ENCODE measurements at places on chromosomes 12 and 14.

DNA sequence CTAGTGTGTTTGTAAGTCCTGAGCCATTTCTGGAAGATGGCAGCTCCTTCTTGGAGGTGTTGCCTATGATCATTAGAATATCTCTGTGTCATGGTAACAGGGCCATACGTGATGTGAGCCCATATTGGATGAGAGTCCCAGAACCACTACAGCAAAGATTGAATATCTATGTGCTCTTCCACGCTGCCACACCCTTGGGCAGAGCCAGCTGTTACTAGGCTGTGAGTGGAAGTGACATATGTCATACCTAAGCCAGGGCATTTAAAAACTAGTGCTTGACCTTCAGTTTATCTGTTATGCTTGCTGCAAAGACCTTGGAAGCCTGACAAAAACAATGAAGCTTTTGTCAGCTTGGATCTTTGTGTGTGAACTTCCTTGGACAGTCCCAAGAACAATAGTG is 495.1 kb upstream of the CCDC196 start:
- no peak for DNase-seq

GRCh38 chr14:62897771-62898170 is 147.5 kb downstream of the KCNH5 start:
- DNase-seq, result no peak

DNA sequence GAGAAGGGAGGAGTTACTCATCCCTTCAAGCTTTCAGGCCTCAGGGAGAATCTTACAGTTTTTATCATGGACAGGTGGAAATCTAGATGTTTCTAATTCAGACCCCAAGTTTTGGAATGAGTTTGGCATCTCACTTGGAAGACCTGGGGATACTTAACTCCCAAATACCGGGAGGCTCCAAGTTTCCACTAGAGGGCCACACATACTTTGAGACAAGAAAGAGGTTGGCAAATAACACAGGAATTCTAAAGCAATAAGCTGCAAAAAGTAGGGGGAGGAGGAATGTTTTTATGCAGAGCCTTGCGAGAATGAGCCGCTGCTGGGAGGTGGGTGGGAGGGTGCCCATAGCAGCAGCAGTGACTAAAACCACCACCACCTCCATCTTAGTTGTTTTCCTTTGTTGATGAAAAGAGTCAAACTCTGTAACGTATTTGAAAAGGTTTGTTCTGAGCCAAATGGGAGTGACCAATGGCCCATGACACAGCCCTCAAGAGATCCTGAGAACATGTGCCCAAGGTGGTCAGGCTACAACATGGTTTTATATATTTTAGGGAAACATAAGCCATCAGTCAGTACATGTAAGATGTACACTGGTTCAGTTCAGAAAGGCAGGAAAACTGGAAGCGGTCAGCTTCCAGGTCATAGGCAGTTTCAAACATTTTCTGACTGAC is 34.2 kb upstream of the RNASE1 start:
- no peak for DNase-seq

DNA sequence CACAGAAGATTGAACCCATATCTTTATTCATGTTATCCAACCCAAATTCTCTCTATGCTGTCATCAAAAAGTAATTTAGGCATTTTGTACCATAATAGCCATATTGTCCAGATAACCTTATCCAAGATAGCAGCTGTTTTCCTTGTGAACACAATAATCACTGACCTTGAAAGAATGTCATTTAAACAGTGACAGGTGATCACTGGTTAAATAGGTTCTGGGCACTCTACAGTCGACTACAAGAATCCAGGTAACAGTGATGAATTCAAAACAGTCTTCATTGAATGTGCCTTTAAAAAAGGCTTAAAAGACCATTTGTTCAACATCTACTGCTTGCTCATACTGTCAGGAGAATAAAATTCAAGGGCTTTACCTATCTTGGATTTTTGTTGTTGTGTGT is 4.6 kb upstream of the SPX start:
- DNase-seq, result no peak

GRCh38 chr14:97441740-97442362 is 644.7 kb downstream of the VRK1 start:
- no peak for DNase-seq

DNA sequence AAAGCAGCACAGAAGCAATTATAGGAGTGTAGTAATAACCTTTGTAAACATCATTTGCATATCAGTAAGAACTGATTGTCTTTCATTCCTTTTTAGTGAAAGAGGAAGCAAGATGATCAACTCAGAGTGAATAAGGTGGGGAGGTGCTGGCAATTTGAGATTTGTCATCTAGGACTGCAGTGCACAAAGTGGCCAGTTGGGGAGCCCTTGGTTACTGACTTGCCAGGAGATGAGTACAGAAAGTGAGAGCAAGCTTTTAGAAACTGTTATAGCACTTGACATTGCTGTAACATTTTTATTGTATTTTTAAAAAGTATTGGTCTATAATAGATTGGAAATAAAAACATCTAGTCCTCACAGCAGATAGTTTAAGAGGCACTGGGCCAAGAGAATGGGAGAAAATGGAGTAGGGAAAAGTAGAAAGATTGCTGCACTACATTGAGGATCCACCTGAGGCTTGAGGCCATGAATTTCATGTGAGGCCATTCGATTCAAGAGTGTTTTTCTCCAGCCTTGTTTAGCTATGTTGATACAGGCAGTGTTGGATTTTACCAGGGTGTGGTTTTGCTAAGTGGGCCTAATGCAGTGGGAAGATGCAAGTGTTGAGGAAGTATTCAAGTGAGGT is 98.2 kb downstream of the SNAPC1 start:
- peak; percentile 25 for DNase-seq

DNA sequence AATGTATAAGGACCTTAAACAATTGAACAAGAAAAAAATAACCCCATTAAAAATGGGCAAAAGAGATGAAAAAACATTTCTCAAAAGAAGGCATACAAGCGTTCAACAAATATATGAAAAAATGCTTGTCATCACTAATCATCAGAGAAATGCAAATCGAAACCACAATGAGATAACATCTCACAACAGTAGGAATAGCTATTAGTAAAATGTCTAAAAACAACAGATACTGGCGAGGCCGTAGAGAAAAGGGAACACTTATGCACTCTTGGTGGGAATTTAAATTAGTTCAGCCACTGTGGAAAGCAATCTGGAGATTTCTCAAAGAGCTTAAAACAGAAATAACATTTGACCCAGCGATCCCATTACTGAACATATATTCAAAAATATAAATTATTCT is 769.8 kb upstream of the MGAT4C start:
- DNase-seq, result no peak

DNA sequence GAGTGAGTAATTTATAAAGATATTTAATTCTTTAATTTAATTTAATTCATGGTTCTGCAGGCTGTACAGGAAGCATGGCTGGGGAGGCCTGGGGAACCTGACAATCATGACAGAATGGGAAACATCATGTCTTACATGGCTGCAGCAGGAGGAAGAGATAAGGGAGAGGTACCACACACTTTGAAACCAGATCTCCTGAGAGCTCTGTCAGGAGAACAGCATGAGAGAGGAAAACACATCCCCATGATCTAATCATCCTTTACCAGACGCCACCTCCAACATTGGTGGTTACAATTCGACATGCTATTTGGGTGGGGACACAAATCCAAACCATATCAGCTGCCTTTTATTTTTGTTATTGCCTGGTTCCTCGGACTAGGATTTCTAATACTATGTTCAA is 928.6 kb downstream of the TMEM121 start:
- DNase-seq, result no peak

DNA sequence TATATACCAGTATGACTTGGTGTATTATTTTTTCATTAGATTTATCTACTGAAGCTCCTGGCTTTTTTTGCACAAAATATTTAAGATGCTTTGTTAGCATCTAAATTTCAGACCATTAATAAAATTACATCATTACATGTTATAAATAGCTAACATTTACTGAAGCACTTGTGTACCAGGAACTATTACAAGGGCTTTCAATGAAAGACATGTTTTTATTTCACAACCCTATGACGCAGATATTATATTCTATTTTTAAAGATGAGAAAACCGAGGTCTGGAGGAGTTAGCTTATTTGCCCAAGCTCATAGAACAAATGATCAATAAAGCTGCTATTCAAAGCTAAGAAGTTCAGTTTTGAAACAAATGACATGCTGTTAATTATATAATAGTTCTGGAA is 420.4 kb upstream of the DCN start:
- no peak for DNase-seq

GRCh38 chr14:102222009-102222575 is 82.4 kb downstream of the WDR20 start:
- no peak for DNase-seq

DNA sequence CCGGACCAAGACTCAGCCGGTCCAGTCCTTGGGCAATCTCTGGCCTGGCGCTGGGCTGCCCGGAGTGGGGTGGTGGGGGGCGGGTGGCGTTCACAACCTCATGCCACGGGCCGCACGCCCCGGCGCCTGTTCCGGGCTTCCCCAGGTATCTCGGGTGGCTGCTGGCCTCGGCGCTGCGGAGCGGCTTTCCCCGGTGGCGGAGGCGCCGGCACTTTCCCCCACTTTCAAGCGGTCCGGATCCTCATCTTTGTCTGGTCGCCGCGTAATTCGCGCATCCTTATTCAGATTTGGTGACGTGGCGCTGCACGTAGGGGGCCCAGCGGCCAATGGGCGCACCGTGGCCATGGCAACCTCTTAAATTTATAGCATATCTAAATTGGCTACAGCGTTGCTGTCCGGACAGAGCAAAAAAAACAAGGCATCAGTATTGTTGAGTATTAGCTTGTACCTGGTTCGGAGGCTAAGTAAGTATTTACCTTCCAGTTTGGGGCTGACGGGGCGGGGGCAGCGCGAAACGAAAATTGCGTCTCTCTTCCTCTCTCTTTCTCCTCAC is at the start of gene LHX5:
TSS of gene LHX5 (minus strand) at position 253 of the 553 bp plus-strand sequence. CDS start 373 bp downstream, outside the sequence.
- no peak for DNase-seq

- no peak for DNase-seq
These were observed 25.0 kb upstream of the C12orf42 start for GRCh38 chr12:103520686-103521215.

- no peak for DNase-seq
These were observed 175.8 kb upstream of the NPAS3 start for GRCh38 chr14:32762886-32763285.

DNA sequence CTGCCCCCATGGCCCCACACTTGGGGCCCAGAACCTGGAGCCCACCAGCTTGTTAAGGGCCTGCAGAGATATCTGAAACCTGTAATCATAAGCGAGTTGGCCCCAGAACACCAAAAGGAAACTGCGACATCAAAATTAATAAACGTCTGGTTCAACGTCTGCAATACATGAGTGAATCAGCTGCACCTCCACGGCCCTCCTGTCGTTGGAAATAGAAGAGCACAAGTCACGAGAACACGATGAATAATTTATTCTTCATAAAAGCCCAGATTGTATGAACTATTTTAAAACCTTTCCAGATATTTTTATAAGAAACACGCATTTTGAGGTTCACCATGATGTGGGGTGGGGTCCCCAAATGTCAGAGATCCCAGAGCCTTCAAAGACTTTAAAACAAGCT is 9.7 kb upstream of the CMKLR1 start:
- no peak for DNase-seq

DNA sequence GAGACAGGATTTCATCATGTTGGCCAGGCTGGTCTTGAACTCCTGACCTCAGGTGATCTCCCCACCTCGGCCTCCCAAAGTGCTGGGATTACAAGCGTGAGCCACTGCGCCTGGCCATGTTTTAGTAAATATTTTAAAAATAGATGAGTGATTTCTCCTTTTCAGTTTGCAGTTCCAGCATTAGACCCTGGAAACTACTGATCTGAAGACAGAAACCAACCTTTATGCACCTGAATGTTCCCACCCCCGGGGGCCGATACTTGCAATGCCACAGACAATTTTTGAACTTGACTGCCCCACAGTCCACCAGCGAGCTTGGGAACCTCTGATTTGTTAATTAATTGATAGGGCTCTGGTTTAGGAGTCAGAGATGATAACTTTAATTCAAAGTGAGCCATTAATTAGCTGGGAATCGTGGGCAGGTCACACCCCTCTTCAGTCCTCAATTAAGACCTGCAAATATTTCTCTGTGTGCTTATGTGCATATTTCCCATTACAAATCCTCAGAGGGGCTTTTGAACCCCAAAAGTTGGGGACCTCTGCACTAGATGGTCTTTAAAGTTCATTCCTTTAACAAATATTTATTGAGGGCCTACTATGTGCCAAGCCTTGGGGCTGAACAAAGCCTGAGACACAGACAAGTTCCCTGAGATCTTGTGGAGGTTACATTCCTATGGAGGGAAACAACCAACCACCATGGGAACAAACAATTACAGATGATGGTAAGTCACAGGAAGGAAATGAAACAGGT is 4.1 kb upstream of the TMEM120B start:
- DNase-seq, result no peak

DNA sequence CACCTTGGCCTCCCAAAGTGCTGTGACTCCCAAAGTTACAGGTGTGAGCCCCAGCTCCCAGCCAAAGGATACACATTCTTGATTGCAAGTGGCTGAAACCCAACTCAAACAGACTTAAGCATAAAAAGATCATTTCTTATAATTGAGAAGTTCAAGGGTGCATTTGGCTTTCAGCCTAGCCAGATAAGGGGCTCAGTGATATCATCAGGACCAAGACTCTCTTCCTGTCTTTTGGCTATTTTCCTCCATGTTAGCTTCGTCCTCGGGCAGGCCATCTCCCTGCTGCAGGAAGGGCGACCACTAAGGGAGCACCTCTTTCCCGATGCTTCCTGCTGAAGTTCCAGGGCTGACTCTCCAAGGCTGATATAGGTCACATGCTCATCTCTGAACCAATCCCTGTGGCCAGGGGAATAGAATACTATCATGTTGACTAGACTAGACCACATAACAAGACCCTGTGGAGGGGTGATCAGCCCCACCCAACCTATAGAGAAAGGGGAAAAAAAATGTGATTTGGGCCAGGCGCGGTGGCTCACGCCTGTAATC is 9.8 kb upstream of the KRT8 start:
- no peak for DNase-seq

DNA sequence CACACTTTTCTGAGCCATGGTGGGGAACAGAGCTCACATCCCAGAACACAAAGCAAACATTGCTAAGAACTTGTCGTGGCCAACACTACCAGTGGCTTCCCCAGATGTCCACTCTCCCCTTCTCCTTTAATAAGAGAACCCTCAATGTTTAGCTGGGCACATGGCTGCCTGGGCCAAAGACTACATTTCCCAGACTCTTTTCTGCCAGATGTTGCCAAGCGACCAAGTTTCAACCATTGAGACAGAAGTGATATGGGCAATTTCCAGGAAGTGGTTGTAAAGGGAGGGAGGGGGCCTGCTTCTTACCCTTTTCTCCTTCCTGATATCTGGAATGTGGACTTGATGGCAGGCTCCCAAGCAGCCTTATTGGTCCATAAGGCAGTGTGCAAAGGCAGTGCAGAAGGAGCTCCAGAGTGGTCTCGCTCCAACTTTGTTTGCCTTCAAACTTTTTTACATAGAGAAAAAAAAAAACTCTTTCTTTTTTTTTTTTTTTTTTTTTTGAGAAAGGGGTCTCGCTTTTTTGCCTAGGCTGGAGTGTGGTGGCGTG is 24.9 kb upstream of the JDP2 start:
- DNase-seq, result no peak

DNA sequence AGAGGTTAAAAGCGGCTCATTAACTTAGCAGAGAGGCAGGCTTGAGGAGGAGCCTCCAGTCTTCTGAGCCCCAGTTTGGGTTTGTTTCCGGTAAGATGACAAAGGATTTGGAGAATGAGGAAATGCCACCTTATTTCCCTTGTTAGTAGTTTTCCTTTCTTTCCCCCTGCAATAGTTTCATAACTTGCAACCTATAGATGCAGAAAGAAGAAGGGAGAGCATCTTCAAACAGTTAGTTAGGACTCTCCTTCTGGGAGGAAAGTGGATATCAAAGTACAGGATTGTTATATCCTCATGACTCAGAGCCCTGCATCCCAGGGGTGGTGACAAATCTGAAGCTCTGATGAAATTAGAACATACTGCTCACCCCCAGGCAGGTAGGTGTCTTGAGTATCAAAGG is 180.7 kb upstream of the SLC38A2 start:
- no peak for DNase-seq

Measured in stimulated activated CD8-positive, alpha-beta memory T cell treated with anti-CD3 and anti-CD28 coated beads, Interleukin-4, amount 100 ng/mL, for 1 hour (primary cell).